Lower leg skin (tissue), 4 donors: ENCODE measurements at places on chromosomes 16 and 17.

GRCh38 chr17:76546556-76547182 is 6.8 kb downstream of the PRCD start:
- no peak for DNase-seq

DNA sequence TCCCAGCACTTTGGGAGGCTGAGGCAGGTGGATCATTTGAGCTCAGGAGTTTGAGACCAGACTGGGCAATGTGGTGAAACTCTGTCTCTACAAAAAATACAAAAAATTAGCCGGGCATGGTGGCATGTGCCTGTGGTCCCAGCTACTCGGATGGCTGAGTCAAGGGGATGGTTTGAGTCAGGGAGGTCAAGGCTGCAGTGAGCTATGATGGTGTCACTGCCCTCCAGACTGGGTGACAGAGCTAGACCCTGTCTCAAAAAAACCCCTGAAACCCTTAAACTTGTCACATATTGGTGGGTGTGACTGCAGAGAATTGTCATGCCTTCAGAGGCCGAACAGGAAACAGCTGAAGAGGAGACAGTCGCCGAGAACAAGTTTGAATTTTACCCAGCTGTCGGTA is 13.4 kb downstream of the RPTOR start:
- no peak for DNase-seq

DNA sequence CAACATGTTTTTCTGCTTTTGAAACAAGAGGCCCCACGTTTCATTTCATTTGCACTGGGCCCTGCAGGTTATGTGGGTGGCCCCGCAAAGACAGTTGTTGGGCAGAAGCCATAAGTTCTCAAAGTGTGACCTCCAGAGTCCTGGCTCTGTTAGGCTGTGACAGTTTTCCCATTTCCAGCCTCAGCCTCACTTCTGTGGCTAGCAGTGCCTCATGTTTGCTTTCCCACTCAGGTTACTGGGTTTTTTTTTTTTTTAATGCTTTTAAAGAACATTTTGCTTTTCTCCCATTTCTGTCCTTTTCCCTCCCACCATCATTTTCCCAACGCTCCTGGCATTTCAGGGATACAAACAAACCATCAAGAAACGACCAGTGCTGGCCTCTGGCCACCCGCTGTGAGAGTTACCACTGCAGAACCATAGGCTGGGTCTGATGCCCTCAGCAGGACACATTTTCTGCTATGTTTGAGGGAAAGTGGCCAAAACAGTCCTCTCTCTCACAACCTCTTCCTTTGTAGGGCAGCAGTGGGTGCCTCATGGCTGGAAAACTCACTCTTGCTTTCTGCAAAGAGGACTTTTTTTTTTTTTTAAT is 159.0 kb upstream of the MPHOSPH6 start:
- no peak for DNase-seq

- DNase-seq = peak; percentile 88
These were observed 5.8 kb downstream of the PRSS8 start for GRCh38 chr16:31129568-31130335.

- DNase-seq = no peak
These were observed 11.1 kb downstream of the PLLP start for GRCh38 chr16:57273359-57273758.

GRCh38 chr17:39548494-39549225 is 59.1 kb downstream of the NEUROD2 start:
- DNase-seq = no peak

DNA sequence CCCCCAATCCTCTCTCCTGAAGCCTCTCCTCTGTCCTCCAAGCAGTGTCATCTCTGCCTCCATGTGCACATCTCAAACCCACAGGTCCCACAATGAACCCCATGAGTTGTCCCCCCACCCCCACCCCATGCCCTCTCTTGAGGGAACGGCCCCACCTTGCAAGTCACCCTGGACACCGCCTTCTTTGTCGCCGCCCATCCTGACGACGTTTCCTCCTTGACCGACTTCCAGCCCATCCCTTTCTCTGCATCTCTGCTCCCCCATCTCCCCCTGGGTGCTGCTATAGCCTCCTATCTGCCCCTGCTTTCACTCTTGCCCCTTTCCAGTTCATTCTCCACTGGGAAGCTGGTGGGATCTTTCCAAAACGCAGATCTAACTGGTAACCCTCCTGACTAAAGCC is 1.7 kb upstream of the SPATA20 start:
- no peak for DNase-seq

DNA sequence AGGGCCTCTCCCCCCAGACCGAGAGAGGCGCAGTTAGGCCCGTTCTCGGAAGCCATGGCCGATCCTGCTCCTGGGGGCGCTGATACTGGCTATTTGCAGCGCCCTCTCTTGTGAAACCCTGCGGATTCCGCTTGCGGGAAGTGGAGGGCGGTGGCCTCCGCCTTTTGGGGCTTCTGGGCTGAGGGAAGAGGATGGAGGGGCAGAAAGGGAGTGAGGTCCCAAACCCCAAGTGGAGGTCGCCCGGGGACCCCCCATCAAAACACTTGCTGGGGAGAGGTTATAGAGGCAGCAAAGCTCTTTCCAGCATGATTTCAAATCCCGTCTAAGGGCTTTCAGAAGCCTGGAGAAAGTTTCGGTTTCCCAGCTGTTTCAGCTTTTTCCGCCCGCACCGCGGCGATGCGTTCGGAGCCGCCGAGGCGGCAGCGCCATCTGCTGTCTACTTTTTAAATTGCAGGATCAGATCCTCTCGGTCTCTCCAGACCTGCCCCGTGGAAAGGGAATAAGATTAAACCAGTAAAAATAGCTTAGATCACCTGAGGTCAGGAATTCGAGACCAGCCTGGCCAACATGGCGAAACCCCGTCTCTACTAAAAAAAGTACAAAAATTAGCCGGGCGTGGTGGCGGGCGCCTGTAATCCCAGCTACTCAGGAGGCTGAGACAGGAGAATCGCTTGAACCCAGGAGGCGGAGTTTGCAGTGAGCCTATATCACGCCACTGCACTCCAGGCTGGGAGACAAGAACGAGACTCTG is 15.8 kb downstream of the SNX20 start:
- DNase-seq = peak; percentile 95

DNA sequence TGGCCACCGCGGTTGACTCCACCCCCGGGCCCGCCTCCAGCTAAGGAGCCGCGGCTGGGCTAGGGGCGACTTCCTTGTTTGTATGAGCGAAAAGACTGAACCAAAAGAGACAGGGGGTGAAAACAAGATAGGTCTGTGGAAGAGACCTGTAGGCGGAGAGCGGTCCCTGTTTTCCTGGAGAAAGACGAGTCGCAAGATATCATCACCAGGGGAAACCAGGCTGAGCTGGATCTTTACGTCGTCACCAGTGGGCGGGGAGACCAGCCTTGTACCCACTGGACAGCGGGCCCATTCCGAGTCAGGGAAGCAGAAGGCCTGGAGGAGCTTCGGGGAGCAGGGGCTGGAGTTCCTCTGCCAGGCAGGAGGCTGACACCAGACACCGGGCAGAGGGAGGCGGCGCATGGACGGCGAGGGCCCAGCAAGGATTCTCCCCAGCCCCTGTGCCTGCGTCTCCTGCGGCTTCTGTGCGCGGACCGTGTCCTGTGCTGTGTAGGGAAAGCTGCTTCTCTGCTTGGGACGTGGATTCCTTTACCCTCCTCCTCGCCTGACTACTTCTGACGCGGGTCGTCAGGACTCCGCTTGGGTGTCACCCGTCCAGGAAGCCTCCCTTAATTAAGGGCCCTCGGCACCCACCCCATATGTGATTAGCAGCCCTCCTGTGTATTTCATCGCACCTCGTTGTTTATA is 10.3 kb upstream of the ARL4D start:
- peak; percentile 95 for DNase-seq

- DNase-seq = no peak
These were observed 27.0 kb downstream of the ABCC12 start for GRCh38 chr16:48128769-48129168.
